ENCODE measurements at places on chromosomes 4 and X. TPM values are rescaled to one million over a fixed set of nuclear protein-coding genes. Genes with fewer than 3 reads are reported as not detected.

- DNase-seq: no peak
Observed at GRCh38 chr4:158802914-158803313, 34.1 kb downstream of the FNIP2 start.

Gene MYOZ2
- 705 TPM for total RNA-seq

DNA sequence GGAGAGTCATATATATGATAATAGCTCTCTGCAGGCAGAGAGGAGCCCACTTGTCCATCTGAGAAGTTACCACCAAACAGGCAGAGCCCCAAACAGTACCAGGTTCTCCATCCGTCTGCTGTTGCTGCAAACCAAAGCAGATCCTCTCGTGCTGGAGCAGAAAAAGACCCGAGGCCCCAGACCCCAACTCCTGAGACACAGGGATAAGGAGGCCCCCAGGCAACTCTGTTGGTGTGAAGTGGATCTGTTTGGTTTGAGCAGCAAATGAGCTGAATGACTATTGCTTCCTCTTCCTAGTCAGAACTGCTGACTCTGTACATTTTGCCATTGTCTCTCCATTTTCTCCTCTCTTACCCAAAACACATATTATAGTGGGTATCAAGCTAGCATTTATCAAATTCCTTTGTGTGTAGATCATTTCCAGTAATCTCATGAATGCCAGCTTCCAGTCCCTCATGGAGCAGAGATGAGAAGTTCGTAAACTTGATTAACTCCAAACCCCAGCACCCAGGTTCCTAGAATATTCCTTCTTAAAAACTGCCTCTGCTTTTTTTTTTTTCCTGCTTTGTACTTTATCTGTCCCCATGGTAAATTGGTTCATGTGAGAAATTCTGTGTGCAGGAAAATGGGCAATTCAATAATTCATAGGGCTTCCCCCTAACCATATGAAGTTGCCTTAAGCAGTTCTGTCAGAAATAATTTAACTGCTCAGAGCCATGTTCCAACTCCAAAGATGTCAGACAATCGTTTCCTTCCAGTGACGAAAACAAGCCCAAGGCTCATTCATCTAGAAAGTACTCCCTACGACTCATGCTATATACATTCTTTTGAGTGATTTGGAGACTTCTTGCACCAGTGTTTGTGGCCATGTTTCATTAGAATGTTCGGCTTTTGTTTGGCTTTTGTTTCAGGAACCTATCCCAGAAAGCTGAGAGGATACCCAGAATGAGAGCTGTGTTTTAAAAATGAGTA lies 98.6 kb upstream of the ATXN3L start:
- no peak for DNase-seq

Gene PNMA6F
- not detected for total RNA-seq

DNA sequence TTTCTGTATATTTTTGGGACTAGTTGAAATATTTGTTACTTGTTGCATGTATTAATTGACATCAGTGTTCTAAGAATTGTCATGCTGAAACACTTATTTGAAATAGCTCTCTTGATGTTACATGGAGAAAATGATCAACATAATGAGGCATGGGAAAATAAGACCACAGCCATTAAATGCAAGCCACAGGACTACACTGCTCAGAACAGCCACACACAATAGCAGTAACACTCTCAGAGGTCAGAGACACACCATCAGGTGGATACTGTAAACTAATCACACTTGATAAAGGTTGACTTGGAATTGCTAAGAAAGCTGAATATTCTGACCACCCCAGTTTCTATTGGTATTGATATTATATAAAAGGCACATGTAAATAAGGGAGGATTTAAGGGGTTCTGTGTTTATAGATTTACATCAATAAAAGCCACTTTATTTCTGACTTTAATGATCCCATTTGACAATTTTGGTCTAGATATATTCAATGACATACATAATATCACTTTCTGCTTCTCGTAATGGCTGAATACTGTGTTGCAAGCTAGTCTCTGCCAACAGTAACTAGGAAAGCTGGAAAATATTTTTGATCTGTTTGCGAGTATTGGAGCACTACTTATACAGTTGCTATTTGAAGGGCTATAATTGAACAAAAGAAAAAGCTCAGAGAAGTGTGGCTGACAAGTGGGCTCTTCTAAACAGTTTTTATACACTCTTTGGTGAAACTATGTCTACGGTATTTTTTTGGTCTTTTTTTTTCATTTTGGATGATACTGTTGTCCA lies 876.5 kb upstream of the INTU start:
- no peak for DNase-seq

Gene SPANXD
- not detected for total RNA-seq

Gene OTC
- total RNA-seq: not detected

- DNase-seq: no peak
Observed at GRCh38 chrX:39396358-39396995, 595.2 kb downstream of the MID1IP1 start.

GRCh38 chr4:112234952-112235609 lies 3.5 kb downstream of the AP1AR start:
- DNase-seq: peak; percentile 47

DNA sequence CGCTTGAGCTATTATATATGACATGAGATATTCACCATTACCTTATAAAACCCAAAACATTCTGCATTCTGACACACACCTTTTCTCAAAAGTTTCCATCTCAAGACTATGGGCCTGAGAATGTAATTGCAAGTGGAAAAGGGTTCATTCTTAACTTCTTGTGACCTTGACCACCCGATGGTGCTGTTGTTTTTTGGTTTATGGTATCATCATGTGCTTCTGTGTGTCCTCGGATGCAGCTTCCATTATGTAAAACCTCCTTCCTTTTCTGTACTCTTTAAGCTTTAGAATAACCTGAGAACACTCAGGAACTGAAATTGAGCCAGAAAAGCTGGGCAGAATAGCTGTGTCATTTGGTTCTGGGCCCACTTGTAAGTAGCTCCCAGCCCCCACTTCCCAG lies 16.2 kb upstream of the PUDP start:
- no peak for DNase-seq

- DNase-seq: no peak
Observed at GRCh38 chr4:80142394-80143306, 54.7 kb upstream of the PRDM8 start.

DNA sequence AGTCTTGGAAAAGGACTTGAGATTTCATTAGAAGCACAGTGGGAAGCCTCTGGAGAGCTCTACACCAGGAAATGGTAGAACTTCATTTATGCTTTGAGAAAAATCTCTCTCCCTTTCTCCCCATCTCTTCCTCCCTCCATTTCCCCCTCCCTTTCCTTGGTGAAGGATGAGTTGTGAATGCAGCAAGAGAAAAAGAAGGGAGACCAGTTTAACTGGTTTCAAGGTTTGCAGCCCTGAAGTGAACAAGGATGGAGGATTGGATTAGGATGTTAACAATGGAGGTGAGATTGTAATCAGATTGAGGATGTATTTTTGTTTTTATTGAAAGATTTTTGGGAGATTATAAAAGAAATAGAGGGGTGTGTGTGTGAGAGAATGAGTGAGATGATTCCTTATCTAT lies 99.5 kb downstream of the ANK2 start:
- DNase-seq: no peak

DNA sequence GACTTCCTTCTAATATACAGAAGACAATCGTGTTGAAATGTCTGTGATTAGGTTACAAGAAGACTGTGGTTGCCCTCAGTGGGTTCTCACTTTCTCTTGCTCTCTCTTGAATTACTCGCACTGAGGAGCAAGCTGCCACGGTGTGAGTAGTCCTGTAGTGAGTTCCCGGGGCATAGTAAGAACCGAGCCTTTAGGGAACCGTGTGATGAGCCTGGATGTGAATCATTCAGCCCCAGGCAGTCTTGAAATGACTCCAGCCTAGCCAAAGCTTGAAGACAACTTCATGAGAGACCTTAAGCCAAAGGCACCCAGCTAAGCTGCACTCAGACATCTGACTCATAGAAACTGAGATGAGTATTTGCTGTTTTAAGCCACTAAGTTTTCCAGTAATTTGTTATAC lies 292.7 kb downstream of the SPOCK3 start:
- DNase-seq: no peak

Gene LANCL3
- 0.05 TPM for total RNA-seq

GRCh38 chr4:26349496-26349895 lies 28.7 kb downstream of the RBPJ start:
- no peak for DNase-seq

Gene RAB39B
- not detected for total RNA-seq

DNA sequence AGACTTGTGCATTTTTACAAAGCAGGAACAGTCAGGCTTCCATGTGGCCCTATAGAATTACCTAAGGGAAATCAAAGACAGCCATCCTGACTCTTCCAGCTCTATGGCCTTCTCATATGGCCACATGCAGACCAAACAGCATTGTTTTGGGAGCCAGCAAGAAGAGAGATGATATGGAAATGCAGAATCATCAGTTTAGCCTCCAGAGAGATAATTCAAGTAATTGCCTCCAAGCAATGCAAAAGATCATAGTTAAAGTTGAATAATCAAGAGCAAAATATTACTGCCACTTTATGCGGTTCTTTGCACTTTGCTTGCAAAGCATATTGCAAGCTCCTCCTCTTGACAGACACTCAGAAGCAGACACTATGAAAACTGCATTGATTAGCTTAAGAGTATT lies 207.4 kb downstream of the ARHGAP24 start:
- no peak for DNase-seq
